Thymus (tissue), 14 donors: ENCODE measurements at places on chromosomes 13 and 19.

DNA sequence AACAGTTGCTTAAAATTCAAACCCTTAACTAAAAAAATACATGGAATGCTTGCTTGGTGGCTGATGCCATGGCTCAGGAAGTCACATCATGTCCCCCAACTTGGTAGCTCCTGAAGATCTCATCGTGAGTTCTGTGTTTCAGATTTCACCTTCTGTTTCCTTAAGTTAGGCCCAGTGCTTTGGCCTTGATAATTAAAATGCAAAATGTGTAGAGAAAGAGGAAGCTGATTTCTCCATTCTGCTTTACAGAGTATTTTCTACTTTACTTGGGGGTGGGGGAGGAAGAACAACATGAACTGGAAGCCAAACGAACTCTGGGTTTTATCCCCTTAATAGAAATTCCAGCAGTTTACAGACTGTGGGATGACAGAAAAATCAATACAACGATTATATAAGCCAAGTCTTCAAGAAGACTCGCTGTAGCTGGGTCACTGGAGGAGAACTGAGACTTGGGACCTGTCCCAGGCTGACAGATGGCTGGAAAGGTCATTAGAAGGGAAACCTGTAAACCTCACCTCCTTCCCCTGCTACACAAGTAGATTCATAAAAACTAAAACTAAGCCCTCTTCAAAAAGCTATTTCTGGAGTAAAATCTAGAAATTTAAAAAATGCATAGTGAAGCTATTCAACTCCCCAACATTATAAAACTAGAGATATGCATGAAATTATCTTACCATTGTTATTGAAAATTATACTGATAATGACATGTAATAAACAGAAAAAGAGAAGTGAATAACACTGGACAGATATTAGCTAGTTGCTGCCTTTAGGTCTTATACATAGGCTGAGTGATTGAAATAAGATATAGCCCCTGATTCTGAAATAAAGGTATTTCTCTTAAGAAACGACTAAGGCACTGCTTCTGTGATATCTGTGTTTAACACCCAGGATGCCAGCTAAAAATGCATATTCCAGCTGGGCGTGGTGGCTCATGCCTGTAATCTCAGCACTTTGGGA, 22.1 kb upstream of the GGACT start:
- no peak for DNase-seq

DNA sequence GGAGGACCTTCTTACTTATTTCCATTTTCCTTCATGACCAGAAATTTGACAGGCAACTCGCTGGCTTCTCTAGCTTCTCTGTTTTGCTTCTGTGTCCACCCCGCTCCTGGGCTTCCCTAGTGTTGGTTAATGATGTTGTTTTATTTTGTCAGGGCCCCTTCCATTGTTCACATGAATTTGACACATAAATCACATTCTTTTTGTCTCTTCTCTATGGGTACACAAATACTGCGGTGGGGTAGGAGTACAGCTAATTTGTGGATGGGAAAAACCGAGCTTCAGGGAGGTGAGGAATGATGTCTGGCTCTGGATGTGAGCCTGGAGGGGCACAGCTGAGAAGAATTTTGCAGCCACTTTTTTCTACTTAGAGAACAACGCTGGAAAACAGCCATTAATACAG, 199.8 kb downstream of the DNAJC15 start:
- DNase-seq, result no peak

DNA sequence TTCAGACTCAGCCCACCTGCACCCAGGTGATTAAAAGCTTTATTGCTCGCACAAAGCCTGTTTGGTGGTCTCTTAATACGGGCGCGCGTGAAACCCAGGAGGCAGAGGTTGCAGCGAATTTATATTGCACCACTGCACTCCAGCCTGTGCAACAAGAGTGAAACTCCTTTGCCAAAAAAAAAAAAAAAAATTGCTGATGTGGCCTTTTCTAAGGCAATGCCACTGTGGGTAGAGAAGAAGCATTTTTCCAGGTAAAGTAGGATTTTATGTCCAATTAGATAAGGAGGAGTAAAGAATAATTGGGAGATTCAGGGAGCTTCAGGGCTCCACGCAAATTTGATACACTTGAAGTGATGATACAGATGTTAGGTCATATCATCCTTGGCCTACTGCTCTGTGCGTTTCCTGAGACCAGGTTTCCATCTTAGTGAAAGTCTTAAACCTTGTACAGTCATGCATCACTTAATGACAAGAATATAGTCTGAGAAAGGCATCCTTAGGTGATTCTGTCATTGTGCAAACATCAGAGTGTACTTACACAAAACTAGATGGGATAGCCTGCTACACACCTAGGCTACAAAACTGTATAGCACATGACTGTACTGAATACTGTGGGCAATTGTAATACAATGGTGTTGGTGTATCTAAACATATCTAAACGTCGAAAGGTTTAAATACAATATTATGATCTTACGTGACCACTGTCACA, 150.9 kb downstream of the SPRY2 start:
- DNase-seq, result no peak

- DNase-seq, result no peak
These were observed 51.5 kb downstream of the SOX21 start for GRCh38 chr13:94660695-94661326.

DNA sequence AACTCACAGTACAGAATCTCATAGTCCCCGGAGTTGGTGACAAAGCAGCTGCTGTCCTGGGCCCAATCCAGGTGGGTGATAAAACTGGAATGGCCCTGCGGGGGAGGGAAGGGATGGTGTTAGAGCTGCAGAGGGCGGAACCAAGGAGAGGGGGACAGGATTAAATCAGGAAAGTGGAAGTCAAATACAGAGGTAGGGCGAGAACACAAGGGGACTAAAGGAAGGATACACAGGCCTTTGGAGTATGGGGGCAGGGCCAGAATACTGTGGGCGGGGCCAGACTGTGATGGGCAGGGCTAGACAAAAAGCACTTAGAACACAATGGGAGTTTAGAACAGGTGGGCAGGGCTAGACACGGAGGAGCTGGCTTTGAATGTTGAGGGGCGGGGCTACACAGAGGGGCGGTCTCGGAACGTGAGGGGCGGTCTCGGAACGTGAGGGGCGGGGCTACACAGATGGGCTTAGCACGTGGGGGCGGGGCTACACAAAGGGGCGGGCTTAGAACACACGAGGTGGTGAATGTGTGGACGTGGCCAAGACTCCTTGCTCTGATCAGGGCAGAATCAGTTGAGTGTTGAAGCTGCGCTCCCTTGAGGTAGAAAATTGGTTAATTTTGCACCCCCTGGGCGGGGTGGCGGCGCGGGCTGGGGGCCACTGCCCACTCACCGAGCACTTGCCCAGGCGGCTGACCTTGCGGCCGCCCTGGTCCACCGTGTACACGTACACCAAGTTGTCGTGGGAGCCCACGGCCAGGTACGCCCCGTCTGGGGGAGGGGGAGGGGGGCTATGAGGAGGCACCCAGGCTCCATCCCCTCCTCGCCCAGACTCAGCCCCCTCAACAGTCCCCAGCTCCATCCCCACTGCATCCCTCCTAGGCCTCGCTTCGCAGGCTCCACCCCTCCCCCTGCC, 14.0 kb upstream of the GPR4 start:
- DNase-seq, result peak; percentile 73

DNA sequence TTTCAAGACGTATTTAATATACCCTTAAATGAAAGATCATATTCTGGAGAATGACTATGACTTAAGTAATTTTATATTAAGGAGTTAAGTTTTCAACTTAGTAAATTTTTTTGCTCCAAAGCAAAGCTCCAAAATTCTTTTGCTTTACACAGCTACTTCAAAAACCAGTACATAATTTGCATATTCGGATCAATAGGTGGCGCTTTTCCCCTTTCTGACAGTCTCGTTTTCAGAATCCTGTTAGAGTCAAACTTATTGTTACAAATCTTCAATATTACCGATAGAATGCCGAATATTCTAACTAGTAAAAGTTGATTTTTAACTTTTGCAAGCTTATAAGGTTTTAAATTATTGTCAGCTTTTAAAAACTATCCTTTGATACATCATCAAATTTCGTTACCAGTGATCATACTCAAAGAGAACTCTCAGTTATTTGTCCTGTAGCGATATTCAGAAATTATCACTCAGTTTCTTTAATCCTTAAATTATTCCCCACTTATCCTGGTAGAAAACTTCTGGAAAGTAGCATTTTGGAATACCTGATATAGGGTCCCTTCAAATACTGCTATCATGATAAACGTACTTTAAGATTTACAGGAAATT, 852.7 kb upstream of the KLHL1 start:
- peak; percentile 38 for DNase-seq

DNA sequence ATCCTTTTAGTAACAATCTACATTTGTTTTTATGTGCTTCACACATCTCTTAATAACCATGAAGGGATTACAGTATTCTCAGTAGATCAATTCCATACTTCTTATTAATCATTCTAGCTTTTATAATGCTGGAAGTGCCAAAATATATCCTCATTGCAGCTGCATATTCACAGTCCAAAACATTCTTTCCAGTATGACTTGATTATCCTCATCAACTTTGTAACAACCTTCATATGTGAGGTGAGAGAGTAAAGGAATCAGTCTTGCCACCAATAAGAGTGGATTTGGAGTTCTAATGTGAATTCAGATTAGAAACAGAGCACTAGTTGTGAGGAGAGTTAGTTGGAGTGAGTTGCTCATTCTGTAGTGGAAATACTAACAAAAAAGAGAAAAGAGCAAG, 208.0 kb upstream of the SPRY2 start:
- DNase-seq, result no peak

- DNase-seq, result no peak
These were observed 91.1 kb downstream of the STOML3 start for GRCh38 chr13:38899571-38899970.

GRCh38 chr13:30804474-30804873, 69.1 kb downstream of the ALOX5AP start:
- DNase-seq, result no peak

DNA sequence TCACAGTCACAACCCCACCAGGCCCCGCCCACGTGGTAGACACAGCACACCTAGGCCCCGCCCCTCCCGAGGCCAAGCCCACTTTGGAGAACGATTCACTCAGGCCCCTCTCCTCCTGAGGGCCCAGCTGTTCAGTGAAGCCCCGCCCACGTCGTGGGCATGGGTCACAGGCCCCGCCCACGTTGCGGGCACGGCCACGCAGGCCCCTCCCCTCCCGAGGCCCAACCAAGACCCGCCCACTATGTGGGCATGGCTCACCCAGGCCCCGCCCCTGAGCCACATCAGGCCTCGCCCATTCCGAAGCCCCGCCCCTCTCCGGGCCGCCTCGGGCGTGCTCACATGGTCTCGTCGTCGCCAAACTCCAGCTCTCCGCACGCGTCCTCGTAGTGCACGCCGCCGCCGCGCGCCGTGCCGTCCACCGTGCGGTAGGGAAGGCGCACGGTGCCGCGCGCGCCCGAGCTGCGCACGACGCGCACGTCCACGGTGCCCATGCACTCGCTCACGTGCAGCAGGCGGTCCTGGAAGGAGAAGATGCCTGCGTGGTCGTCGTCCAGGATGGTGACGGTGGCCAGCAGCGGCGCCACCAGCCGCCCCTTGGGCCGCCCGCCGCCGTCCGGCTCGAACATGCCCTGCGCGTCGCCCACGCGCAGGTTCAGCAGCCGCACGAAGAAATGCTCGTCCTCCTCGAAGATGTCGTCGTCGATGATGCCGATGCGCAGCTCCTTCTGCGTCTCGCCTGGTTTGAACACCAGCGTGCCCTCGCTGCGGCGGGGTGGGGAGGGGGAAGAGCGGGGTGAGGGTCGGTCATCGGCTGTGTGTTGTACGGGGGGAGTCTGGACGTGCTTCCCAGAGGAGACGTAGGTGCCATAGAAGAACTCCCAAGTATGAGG, 24.0 kb downstream of the SLC8A2 start:
- DNase-seq, result peak; percentile 34

GRCh38 chr13:38697628-38698333, 10.9 kb downstream of the FREM2 start:
- no peak for DNase-seq
